Cerebellum (tissue), 4 donors: ENCODE measurements at places on chromosomes 5 and 9.

DNA sequence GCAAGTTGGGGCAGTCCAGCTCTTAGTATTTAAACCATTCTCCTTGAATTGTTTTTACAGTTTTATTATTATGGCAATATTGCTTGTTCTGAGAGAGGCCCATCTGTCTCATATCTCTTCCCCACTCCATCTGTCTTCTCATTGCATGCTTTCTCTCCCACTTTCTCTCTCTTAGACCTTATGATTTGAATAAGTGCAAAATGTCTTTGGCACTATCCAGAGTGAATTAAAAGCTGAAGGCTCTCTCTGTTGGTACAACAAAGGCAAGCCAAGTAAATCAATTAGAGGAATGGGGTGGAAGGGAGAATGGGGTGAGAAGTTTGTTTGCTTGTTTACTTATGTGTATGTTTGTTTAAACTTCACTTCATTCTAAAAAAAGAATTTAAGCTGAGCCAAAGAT lies 195.3 kb upstream of the RFX3 start:
- DNase-seq, result no peak

DNA sequence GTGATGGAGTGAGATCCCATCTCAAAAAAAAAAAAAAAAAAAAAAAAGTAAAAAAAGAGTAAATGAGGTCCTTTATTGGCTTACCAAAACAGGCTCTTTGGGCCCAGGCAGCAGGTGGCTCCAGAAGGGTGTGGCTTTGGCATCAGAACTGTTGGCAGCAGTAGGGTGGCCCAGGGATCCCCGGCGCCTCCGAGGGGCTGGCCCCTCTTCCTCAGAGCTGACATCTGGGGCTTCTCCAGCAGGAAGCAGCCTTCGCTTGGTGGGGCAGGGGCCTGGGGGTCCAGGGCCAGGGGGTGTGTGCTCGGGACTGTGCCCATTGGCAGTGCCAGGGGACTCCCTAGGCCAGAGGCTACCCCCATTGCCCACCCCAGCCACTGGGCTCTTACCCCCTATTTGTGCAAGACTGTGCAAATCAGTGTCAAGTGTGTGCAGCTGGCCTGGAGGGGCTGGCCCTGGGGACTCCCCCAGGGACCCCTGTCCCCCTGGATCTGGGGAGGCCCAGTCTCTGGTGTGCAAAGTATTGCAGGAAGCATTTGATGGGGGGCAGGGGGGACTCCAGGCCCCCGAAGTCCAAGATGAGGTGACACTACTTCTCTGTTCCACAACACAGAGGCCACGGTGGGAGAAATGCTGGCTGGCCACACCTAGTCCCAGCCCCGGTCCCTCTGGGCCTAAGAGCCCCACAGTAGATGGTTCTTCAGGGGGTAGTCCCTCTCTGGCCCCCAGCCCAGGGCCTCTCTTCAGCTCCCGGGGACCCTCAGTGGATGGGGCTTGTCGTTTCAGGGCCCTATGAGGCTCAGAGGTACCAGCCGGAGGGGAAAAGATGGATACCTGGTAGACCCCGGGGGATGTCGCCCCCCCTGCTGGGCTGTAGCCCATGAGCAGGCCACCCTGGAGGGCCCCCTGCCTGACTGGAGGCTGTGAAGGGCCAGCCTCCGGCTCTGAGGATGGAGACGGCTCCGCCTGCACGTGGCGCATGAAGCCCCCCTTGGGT lies 4.7 kb upstream of the STOML2 start:
- DNase-seq, result no peak

- no peak for DNase-seq
Measured at GRCh38 chr5:167861928-167862426, 429.5 kb upstream of the WWC1 start.

GRCh38 chr5:78424665-78425064 lies 64.2 kb downstream of the SCAMP1 start:
- DNase-seq, result no peak

- no peak for DNase-seq
Measured at GRCh38 chr5:174491265-174491664, 233.1 kb upstream of the MSX2 start.

- DNase-seq, result no peak
Measured at GRCh38 chr5:50575740-50576139, 90.7 kb upstream of the PARP8 start.

- no peak for DNase-seq
Measured at GRCh38 chr9:118121361-118121760, 417.2 kb downstream of the TLR4 start.

GRCh38 chr9:71966601-71967000 lies 55.2 kb downstream of the C9orf85 start:
- no peak for DNase-seq

- DNase-seq, result no peak
Measured at GRCh38 chr5:128237000-128237399, 153.4 kb downstream of the SLC12A2 start.

DNA sequence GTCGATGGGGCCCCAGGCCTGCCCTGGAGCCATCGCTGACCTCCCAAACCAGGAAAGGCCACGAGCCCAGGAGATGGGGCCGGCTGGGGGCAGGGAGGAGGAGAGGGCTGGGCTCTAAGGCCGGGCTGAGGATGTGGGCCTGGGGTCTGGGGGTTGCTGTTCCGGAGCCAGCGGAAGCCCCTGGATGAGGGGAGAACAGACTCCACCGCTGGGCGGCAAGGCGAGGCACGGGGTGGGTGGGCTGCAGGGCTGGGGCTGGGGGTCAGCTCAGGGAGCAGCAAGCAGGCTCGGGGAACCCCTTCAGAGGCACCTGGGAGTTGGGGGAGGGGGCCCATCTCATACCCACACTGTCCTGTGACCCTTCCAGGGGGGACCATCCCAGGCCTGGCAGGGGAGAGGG lies 11.7 kb downstream of the LCN12 start:
- no peak for DNase-seq

GRCh38 chr9:137670391-137671195 lies 51.8 kb downstream of the EHMT1 start:
- no peak for DNase-seq

DNA sequence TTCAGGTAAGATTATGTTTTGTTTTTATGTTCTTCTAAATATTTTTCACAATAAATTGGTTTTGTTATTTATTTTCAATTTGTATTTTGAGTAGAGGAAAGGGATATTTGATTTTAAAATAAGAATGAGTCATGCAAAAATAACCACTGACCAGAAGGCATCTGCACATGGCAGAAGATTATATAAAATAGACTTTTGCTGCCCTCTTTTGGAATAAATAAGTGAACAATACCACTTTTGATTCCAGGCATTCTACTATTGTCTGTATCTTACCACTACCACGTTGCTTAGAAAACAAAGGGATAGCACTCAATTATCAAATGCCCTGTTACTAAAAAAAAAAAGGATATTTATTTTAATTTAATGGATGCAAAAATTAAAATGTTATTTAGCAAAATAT lies 227.3 kb upstream of the ITGA1 start:
- DNase-seq, result no peak

DNA sequence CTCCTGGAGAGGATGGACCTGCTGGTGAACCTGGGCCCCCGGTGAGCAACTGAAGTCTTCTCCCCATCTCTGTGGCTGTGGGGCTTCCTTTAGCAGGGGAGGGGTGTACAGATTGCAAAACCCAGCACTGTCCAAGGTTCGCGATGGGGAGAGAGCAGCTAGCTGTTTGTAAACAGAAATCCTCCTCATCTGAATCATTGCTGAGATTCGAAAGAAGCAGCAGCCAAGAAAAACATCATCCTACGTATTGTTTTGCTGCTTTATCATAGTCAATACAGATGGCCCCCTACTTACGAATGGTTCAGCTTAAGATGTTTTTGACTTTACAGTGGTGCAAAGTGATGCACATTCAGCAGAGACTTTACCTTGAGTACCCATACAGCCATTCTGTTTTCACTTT lies 80.0 kb upstream of the TGFBR1 start:
- no peak for DNase-seq

GRCh38 chr9:126661521-126662251 lies 48.0 kb downstream of the LMX1B start:
- no peak for DNase-seq

DNA sequence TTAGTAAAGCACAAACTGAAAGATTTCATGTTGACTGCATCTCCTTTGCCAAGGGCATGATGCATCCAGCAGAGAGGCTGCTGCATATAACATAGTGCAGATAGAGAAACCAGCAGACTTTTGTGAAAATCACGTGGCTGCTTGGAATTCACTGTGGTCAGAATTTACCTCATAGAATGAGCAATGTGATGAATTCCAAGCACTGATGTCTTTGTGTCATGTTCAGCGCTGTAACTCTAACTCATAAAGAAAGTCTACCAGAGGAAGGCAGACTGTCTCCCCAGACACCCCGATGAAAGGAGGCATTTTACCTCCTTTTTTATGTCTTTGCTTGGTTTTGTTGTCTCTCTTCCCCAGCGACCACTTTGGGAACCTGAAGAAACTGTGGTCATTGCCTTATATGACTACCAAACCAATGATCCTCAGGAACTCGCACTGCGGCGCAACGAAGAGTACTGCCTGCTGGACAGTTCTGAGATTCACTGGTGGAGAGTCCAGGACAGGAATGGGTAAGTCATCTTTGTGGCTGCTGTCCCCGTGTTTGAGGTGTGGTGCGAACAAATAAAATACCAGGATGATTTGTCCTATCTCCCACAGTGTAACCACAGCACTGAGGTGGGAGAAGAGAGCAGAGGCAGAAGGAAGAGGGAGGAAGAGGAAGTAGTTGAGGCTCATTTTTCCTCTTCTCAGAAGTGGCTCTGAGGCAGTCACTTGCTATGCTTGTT lies 42.0 kb downstream of the ITK start:
- no peak for DNase-seq

GRCh38 chr9:81833563-81834345 lies 94.5 kb upstream of the SPATA31D4 start:
- DNase-seq, result no peak

- no peak for DNase-seq
Measured at GRCh38 chr9:279674-280073, 65.0 kb downstream of the DOCK8 start.

DNA sequence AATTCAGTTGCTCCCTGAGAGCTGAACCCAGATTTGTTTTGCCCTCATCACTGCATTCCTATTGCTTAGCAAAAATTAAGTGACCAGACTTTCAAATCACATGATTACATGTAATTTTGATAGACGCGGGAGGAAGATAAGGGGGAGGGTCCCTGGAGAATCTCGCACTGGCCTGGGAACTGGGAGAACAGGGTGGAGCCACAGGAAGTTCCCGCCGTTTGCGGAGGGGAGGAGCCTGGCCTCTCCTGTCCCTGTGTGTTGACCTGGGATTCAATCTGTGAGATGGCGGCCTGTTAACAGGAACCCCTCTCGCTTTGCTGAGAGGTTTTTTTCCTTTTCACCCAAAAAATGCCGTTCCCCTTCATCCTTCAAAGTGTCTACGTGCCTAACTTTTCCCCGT lies 142.9 kb upstream of the OR13F1 start:
- no peak for DNase-seq

DNA sequence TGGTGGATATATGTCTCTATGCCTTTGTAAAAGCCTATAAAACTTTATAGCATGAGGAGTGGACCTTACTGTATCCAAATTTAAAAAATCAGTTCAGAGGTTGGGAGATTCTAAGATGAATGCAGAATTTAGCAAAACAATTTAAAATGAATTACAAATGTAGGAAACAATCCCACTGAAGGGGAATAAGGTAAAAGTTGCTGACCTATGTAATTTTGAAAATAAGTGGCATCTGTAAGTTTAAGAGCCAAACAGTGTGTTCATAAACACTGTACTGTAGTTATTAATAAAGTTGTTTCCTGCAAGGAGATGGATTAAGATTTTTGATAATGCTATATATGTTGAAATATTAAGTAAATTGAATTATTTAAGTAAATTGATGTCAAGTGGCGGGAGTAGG lies 4.6 kb downstream of the IFNW1 start:
- DNase-seq, result no peak

GRCh38 chr9:136502940-136503550 lies 20.2 kb upstream of the SEC16A start:
- no peak for DNase-seq

- no peak for DNase-seq
Measured at GRCh38 chr5:35133186-35133585, 85.4 kb upstream of the AGXT2 start.

- DNase-seq, result no peak
Measured at GRCh38 chr5:157599565-157599964, 24.0 kb upstream of the ADAM19 start.
